ENCODE measurements at places on chromosomes 7 and 10.

DNA sequence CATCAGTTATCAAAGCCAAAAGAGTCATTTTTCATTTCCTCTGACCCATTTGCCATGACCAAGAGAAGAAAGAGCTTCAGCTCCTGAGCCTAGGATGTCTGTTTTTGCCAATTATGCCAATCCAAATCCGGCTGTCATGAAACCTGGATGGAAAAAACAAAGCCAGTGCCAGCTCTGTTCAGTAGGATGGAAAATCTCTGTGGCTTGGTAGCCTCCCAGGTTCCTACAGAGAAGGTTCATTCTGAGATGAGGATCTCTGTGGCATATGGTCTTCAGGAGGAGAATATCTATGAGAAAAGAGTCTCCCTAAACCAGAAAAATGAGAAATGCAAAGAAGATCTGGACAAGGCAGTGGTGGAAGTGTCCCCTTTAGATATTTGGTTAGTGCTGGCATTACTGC lies 475.4 kb downstream of the CNTNAP2 start:
- H3K27ac ChIP-seq: no peak overlapping the region
- DNase-seq: no peak
- H3K4me3 ChIP-seq: no peak overlapping the region
- H3K4me1 ChIP-seq: no peaks in the 10 kb centered on the region
- no peaks in the 10 kb centered on the region for H3K27me3 ChIP-seq

DNA sequence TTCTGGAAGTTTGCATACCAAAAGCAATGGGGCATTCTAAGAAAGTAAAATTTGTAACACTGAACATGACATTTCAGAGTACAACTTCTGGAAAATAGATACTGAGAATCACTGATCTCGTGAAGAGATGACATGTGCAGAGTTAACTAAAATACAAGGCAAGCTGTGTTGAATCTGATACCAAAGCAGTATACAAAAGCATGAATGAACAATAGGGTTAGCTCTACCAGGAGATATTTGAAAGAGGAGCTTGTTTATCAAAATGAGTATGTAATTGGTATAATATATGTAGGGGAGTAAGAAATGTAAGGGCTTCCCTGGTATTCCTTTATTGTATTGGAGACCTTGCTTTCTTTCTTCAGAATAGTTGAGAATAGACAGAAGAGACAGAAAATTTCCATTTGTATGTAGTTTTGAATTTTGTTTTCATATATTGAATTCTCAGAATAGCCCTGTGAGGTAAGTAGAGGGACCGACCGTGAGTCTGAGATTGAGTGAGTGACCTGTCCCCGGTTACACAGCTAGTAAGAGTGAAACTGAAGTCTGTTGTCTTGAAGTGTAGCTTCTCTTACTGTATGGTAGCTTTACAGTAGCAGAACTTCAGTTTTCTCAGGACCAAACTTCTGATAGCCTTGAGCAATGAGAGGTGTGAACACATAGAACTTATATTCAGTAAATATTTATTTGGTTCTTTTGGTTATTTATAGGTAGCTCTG lies 5.0 kb downstream of the HBP1 start:
- H3K36me3 ChIP-seq: no peaks in the 10 kb centered on the region
- no peak overlapping the region for H3K4me3 ChIP-seq
- no peaks in the 10 kb centered on the region for H3K27me3 ChIP-seq
- DNase-seq: no peak

DNA sequence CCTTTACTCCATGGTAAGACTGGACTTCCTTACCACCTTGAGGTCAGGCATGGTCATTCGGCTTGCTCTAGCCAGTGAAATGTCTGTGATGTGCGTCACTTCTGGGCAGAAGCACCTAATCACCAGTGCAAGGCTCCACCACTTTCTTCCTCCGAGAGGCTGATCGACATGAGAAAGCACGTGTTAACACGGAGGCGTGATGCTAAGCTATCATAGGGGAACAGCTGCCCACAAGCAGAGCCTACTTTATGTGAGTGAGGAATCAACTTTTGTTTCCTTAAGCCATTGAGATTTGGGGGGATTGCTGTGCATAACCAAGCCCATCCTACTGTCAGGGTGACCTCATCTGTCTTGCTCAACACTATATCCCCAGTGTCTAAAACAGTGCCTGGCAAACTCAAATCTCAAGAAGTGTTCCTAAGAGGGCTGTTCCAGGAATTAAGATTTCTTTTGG lies 23.1 kb upstream of the SAR1A start:
- H3K4me1 ChIP-seq: no peaks in the 10 kb centered on the region
- no peaks in the 10 kb centered on the region for H3K27me3 ChIP-seq
- no peak overlapping the region for H3K4me3 ChIP-seq
- H3K27ac ChIP-seq: no peak overlapping the region

DNA sequence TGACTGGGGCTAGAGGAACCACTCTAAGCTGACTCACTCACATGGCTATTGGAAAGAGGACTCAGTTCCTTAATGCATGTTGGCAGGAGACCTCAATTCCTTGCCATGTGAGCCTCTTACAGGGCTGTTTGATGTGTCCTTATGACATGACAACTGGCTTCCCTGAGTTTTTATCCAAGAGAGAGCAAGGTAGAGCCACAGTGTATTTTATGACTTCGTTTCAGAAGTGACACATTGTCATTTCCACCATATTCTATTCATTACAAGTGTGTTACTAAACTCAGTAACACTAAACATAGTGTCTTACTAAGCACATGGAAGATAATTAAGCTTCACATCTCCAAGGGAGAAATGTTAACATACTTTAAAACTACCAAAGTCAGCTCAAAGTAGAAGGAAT lies 98.2 kb downstream of the ZNF777 start:
- H3K27me3 ChIP-seq: peaks cover 2% of the 10 kb centered on the region
- no peak for DNase-seq
- no peaks in the 10 kb centered on the region for H3K36me3 ChIP-seq
- H3K4me1 ChIP-seq: no peaks in the 10 kb centered on the region

DNA sequence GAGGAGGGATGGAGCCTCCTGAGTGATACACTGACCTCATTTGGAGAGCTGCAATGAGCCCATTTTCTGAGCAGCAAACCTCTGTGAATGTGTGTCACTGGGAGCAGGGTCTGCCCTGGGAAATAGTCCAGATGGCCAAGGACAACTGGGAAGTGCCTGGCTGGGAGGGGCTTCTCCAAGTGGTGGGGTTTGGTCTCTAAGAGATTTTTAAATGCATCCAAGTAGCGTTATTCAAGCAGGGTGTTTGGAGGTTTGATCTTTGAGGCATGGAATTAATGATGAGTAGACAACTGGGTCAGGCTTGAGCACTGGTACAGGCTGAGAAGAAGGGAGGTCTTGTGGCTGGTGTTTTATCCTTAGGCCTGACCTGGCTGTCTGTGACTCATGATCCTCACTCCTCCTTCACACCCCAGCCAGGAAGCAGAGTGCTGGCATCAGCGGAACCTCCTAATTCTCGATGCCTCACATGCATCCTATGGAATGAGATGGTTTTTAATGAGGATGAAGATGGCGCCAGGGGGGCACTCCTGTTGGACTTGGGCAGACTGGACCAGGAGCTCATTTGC lies 3.3 kb downstream of the GOLGA7B start:
- H3K4me1 ChIP-seq: peaks cover 4% of the 10 kb centered on the region
- H3K27ac ChIP-seq: no peak overlapping the region
- DNase-seq: no peak
- H3K27me3 ChIP-seq: peaks cover 16% of the 10 kb centered on the region

GRCh38 chr10:29897999-29898716 lies 161.2 kb downstream of the JCAD start:
- no peaks in the 10 kb centered on the region for H3K27me3 ChIP-seq
- no peaks in the 10 kb centered on the region for H3K4me1 ChIP-seq
- no peak overlapping the region for H3K4me3 ChIP-seq
- no peaks in the 10 kb centered on the region for H3K36me3 ChIP-seq
- H3K27ac ChIP-seq: no peak overlapping the region

GRCh38 chr7:30764030-30764975 lies 6.9 kb upstream of the MINDY4 start:
- no peak overlapping the region for H3K27ac ChIP-seq
- no peak overlapping the region for H3K4me3 ChIP-seq
- H3K36me3 ChIP-seq: no peaks in the 10 kb centered on the region

DNA sequence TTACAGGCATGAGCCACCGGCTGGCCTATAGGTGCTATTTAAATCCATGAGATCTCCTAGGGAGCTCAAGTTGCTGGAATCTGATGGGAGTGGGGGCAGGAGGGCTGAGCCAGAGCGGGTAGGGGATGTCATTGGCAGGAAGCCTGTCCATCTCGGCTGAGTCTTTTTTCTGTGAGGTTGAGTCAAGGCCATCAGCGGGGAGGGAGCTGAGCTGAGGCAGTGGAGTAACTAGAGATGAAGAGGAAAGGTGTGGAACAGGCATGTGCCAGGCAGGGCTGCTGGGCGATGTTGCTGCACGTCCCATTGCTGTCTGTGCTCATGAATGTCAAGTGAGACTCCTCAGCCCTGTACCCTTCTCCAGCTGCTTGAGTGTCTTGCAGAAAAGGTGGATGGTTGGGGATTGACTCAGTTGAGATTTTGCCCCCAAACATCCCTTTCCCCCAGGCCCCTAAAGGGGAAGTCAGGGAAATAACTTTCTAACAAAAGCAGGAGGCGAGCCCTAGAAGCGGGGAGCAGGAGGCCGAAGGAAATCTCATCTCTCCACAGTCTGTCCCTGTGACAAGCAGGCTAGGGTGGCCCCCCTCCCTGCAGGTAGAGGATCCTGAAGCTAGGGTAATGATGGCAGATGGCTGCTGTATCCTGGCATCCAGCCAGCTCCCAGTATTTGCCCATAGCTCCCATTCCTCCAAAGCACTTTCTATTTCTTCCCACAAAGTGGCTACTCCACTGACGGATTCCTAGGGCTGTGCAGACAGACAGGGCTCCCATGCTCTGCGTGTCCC lies 5.4 kb downstream of the ATP6V1F start:
- H3K4me3 ChIP-seq: no peak overlapping the region
- peaks cover 16% of the 10 kb centered on the region for H3K36me3 ChIP-seq
- DNase-seq: no peak
- H3K27ac ChIP-seq: no peak overlapping the region
- H3K27me3 ChIP-seq: peaks cover 27% of the 10 kb centered on the region

- no peaks in the 10 kb centered on the region for H3K36me3 ChIP-seq
- peaks cover 2% of the 10 kb centered on the region for H3K27me3 ChIP-seq
- H3K27ac ChIP-seq: no peak overlapping the region
- DNase-seq: no peak
Observed at GRCh38 chr10:131803860-131804425, 96.9 kb upstream of the PPP2R2D start.

DNA sequence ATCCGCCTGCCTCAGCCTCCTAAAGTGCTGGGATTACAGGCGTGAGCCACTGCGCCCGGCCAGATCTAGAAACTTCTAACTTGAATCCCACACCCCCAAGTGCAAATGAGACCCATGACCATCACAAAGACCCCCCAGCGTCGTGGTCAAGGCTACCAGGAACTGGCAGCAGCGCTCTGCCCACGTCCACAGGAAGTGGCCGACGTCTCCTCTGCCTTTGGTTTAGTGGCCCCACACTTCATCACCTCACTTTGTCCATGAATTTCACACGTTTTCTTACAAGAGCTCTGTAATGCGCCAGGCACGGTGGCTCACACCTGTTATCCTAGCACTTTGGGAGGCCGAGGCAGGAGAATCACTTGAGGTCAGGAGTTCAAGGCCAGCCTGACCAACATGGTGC lies 53.5 kb upstream of the TNRC18 start:
- no peaks in the 10 kb centered on the region for H3K4me1 ChIP-seq
- no peak overlapping the region for H3K4me3 ChIP-seq
- H3K27ac ChIP-seq: no peak overlapping the region
- peaks cover 13% of the 10 kb centered on the region for H3K36me3 ChIP-seq
- no peak for DNase-seq

DNA sequence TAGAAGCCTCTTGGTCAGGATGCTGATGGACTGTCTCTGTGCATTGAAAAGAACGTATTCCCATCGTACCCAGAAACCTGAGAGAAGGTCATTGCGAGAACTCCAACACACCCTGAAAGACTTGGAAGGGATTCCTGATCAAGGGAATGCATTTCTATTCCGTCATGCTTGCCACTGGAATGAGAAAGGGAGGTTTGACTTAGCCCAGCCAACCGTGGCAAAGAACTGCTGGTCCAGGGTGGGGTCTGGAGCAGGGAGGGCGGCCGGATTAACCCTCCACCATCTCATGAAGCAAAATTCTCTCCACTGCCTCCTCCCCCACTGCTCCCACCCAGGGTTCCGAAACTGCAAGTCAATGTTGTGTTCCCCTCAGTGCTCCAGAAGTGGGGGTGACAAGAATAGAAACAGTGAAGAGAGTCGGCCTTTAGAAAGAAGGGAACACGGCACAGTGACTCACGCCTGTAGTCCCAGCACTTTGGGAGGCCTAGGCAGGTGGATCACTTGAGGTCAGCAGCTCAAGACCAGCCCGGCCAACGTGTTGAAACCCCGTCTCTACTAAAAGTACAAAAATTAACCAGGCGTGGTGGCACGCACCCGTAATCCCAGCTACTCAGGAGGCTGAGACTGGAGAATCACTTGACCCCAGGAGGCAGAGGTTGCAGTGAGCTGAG lies 137.5 kb upstream of the MGMT start:
- H3K4me3 ChIP-seq: no peak overlapping the region
- no peaks in the 10 kb centered on the region for H3K27me3 ChIP-seq
- H3K27ac ChIP-seq: no peak overlapping the region
- no peaks in the 10 kb centered on the region for H3K4me1 ChIP-seq
- DNase-seq: no peak

GRCh38 chr10:27710014-27710413 lies 35.6 kb downstream of the MKX start:
- H3K4me3 ChIP-seq: no peak overlapping the region
- H3K4me1 ChIP-seq: no peaks in the 10 kb centered on the region
- H3K27ac ChIP-seq: no peak overlapping the region
- H3K36me3 ChIP-seq: no peaks in the 10 kb centered on the region
- no peaks in the 10 kb centered on the region for H3K27me3 ChIP-seq

- no peak for DNase-seq
- no peaks in the 10 kb centered on the region for H3K36me3 ChIP-seq
- H3K27me3 ChIP-seq: no peaks in the 10 kb centered on the region
- peaks cover under 1% of the 10 kb centered on the region for H3K4me1 ChIP-seq
Observed at GRCh38 chr7:22872096-22872807, 49.6 kb upstream of the TOMM7 start.

DNA sequence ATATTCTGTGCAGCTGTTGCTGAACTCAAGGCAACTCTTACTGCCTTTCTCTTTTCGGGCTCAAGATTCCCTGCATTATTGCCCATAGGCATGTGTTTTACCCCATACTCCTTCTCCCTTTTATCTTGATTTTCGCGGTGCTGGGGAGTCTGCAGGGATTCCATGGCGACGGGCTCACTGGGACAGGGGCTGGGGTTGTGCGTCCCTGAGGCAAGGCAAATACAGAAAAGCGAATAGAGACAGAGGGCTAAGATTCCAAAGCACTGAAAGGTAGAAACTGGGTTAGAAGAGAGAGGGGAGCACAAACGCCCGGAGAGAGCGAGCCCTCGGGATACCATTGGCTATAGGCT lies 519 bp upstream of the RPP38 start:
- H3K27me3 ChIP-seq: no peaks in the 10 kb centered on the region
- no peak overlapping the region for H3K27ac ChIP-seq
- H3K36me3 ChIP-seq: peaks cover 3% of the 10 kb centered on the region
